Myocyte (in vitro differentiated cells): ENCODE measurements at places on chromosomes 2 and 18. TPM values are rescaled to one million over a fixed set of nuclear protein-coding genes. Genes with fewer than 3 reads are reported as not detected.

Gene CPO
- not detected in 2 replicates for total RNA-seq

DNA sequence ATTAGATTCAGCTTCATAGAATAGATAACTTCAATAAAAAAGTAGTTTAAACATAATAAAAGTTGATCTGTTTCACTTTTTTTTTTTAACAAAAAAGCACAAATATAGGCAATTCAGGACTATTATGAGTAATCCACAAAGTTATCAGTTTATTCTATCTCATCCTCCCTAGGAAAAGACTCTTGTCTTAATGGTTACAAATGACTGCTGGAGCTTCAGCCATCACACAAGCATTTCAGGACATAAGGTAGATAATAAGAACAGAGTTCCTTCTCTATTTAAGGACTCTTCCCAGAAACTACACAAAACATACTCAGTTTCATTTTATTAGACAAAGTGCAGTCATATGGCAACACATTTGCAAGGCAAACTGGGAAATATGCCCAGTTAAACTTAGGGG lies 357.6 kb upstream of the SETBP1 start:
- no peak for DNase-seq

DNA sequence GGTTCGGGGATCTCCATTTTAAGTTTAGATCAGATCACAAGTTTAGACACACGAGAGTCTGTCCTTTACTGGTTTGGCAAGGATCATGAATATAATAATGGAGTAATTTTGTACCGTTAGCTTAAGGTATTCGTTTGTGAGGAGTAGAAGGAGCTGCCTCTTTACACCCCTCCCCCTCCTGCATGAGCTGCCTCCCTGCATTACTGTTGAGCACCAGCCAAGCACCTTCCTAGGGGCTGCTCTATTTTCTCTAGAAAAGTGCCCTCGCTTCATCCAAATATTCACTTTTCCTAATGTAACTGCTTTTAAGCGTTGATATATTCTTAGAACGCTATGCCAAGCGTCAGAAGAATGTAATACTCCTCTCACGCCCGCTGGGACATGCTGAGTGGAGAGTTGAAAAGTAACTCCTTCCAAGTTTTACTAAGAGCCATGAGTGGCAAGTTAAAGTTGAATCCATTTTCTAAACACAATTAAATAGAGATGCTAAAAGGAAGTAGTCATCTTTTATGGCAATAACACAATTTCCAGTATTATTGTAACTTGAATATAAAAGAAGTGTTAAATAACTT lies 25.4 kb upstream of the SCN7A start:
- DNase-seq, result no peak

GRCh38 chr2:64260093-64260803 lies 116.0 kb upstream of the PELI1 start:
- DNase-seq, result no peak

Gene USP34
- 76.3 and 107 TPM in 2 replicates for total RNA-seq

GRCh38 chr2:112156152-112156986 lies 18.2 kb downstream of the FBLN7 start:
- DNase-seq, result peak; percentile 84

- peak; percentile 96 for DNase-seq
Observed at GRCh38 chr2:135825550-135826176, 11.3 kb downstream of the LCT start.

DNA sequence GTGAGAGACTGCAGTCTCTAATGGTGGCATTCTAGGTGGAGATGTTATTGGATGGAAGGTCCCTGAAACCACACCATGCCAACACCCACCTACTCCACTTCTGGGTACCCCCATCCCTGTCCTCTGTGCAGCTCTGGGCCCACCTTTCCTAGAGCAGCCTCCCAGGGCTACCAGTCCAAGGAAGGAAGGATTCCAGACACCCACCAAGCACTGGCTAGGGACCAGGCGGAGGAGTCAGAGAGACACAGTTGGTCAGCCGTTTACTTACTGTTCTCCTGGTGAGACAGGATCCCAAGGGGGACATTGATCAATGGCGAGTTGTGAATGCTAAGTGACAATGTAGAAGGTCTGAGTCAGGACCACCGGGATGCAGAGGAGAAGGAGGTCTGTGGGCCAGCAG lies 151.6 kb downstream of the TTC32 start:
- no peak for DNase-seq

- peak; percentile 33 for DNase-seq
Observed at GRCh38 chr2:219987830-219988229, 360.4 kb downstream of the SLC4A3 start.

DNA sequence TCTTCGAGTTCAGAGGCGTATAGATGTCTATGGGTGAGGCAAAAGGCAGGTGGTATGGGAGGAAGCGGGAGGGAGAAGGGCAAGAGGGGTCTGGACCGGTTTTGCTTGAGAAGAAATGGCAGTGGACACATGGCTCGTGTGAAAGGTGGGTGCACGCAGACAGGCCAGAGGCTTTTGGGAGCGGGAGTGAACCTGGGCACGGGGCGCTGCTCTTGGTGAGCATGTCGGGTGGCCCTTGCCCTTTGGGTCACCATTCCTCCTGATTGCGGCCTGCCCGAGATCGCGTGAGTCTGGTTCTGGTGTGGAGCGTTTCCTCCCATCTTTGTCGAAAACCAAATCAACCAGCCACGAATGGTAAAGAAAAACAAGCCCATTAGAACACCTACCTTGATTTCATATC lies 12.6 kb downstream of the LDLRAD4 start:
- DNase-seq, result no peak
